Nucleus accumbens (tissue), 56 donors: ENCODE measurements at places on chromosomes 7 and 10.

DNA sequence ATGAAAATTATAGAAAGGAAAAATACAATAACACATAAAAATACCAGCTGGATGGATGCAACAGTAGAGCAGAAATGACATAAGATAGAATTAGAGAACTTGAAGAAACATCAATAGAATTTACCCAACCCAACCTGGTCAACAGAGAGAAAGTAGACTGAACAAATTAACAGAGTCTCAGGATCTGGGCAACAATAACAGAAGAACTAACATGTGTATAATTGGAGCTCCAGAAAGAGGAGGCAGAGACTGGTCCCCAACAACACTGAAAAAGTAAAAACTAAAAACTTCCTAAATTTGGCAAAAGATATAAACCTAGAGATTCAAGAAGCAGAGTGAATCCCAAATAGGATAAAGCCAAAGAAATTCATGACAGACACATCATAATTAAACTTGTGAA is 458.8 kb downstream of the RPS24 start:
- no peak for DNase-seq

DNA sequence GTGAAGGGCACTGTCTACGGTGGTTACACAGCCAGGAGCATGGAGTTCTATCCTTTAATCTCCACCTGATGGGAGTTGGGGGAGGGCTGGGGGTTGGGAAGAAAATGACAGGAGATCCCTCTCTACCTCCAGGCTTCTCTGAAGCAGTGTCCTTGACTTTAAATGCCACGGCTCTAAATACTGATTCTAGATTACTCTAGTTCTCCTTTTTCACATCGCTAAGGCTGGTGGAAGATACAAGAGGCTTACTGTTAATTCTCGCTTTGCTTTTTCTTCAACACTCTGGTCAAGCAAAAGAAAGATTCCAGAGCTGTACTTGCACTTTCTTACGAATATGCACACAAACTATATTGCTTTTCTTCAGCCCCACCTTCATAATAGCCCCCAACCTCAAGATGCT is 30.5 kb downstream of the ARL3 start:
- no peak for DNase-seq

DNA sequence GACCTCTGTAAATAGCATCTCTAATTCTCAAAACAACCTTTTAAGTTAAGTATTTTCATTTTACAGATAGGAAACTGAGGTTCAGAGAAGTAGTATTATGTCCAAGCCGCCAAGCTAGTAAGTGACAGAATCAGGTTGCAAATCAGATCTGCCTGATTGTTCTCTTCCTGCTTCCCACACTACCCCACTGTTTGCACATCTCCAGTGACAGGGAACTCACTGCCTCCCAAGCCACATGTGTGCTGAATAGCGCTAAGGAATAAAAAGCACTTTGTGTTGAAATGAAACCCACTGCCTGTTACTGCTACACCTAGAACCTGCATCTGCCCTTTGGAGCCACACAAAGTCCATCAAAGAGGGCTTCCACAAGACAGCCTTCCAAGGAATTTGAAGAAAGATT is 45.1 kb upstream of the WDR11 start:
- no peak for DNase-seq

GRCh38 chr7:151671514-151671913 is 151.8 kb upstream of the RHEB start:
- no peak for DNase-seq

DNA sequence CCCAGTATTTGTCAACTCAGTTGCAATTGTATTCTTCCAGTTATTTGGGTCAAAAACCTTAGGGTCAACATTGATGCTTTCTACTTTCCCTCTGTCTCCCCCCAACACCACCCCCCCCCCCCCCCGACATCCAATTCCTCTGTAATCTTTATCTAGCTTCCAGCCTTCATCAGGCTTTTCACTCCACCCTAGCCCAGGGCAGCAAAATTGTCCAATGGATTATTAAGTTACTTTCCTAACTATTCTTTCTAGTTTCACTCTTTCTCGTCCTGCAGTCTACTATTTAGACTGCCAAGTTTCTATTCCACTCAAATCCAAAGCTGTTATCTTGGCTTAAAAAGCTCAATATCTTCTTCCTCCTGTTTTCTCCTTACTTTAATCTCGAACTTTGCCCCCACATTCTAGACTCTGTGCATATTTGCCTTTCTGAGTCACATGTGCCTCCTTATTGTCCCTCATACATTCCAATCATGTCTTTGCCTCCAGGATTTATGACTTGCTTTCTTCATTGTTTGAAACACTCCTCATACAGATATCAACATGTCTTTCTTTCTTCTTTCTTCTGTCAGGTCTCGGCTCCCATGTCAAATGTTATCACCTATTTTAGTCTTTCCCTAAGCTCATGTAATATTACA is 196.6 kb upstream of the TMEM196 start:
- DNase-seq, result no peak

DNA sequence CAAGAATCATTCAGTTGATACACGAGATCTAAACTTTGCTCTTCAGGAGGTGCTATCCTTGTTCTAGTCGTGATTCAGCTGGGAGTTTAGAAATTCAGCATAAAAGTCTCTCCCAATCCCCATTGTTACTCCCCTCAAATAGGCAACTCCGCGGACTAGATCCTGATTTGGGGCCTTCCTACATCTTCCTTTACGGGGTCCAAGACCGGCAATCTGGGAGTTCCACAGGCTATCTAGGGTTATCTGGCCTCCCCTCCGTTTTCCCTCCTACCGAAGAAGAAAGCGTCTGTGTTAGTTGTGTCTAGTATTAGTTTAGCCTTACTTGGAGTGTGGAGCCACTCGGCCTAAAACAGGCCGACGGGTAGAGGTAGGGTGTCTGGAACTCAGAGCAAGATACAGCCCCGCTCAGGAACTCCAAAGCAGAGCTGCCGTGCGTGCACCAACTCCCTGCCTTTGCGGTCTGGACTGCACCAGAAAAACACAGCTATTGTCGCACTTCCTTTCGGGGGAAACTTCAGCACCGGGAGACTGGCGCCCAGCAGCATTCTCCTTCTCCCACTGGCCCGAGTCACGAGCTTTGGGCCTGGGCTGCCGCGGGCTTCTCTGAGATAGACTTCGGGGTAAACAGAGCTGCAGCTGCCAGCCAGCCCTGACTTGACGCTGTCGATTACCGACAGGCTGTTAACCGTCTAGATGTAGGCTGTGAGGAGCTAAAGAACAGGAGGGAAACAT is 1.5 kb upstream of the DLX5 start:
- no peak for DNase-seq

DNA sequence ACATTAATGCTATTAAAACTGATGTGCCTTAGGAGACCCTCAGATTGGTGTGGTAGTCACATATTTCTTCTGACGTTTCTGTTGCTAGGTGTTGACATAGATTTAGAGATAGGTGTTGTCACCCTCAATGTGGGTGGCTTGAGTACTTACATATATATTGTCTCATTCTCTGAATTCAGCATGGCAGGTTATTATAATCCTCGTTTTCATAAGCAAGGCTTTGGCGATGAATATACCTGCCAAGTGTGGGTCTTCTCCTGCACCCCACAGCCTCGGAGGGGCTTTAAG is 7.0 kb downstream of the FBH1 start:
- DNase-seq, result no peak

- DNase-seq, result no peak
These were observed 38.4 kb downstream of the SYPL1 start for GRCh38 chr7:106073701-106074100.

GRCh38 chr10:65993451-65993850 is 932.4 kb upstream of the LRRTM3 start:
- no peak for DNase-seq

DNA sequence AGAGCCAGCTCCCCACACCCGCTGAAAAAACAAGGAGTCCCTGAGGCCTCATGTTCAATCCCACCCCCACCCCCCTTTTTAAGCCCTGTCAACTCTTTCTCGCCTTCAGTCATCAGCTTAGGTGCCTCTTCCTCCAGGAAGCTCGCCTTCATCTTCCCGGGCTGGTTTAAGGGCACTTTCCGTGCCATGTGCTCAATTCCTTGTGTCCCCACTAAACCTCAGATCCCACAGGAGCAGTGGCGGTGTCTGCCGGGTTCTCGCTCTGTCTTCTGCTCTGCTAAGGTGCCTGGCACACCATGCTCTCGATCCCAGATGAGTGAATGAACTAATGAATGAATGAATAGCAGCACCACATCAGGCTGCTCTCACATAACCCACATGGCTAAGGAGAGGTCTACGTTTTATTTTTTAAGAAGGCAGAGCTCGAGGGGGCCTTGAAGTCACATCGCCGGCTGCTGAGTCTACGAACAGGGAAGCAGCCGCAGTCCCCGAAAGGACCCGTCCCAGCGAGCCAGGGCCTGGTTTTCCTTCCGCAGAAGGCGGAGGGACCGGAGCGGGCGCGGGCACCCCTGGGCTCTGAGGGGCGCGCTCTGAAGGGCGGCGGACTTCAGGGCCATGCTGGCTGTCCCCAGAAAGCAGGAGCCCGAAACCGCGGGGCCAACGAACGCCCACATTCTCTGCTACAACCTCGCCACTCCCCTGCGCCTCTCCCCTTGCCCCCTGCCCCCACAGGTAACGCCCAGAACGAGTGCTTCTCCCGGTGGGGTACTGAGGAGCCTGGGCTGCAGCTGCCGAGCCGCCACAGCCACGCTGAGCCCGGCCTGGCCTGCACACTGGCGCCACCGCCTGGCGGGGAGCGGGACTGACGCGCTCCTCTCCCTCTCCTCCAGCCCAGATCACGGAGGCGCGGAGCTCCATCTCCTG is 73.4 kb upstream of the KCNMA1 start:
- DNase-seq, result no peak

DNA sequence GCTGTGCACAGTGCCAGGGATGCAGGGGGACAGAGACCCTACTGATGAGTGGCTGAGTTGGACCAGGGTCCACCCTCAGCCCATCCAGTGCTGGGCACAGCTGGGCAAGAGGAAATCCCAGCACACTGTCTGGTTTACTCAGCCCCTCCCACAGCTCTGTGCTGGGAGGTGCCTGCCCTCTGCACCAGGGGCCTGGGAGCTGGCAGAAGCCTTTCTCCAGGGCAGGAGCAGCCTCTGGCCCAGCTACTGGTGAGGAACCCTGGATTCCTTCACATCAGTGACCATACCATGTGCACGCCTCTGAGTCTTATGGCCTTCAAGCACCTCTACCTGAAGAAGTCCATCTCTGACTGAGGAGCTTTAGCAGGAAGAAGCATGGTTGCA is 25.9 kb upstream of the C10orf71 start:
- no peak for DNase-seq

GRCh38 chr7:53325061-53325460 is 289.6 kb downstream of the POM121L12 start:
- no peak for DNase-seq

GRCh38 chr10:26931223-26931622 is 70.5 kb upstream of the ABI1 start:
- DNase-seq, result no peak

- no peak for DNase-seq
These were observed 57.0 kb downstream of the CC2D2B start for GRCh38 chr10:95964756-95965155.

- DNase-seq, result no peak
These were observed 19.6 kb downstream of the PCLO start for GRCh38 chr7:83143107-83143506.

DNA sequence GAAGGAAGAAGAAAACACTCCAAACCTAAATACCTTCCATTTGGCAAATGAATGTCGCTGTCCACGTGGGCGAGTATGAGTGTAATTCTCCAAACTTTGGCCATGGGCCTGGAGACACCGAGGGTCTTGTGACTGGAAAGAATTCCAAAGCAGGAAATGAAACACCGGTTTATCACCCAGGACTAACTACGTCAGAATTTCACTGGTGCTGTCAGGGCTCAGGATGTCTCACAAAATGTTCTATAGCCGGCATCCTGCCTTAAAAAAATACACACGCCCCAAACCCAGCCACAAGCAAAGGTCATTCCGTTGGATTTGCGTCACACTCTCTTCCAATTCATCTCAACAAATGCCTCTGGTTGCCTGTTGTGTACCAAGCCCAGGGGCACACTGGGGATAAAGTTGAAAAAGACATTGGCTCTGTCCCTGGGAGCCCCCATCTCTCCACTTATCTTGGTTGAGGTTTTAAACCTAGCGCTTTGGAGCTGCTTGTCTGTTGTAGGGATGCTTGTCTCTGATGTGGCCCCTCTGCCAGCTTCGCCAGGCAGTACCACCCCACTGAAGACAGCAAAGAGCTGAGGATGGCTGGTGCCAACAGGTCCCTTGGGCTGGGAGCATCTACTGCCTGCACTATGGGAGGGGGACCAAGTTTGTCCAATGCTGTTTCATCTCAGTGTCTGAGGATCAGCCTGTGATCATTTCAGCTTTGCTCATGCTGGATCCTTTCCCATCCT is 31.2 kb downstream of the GSTO2 start:
- no peak for DNase-seq

DNA sequence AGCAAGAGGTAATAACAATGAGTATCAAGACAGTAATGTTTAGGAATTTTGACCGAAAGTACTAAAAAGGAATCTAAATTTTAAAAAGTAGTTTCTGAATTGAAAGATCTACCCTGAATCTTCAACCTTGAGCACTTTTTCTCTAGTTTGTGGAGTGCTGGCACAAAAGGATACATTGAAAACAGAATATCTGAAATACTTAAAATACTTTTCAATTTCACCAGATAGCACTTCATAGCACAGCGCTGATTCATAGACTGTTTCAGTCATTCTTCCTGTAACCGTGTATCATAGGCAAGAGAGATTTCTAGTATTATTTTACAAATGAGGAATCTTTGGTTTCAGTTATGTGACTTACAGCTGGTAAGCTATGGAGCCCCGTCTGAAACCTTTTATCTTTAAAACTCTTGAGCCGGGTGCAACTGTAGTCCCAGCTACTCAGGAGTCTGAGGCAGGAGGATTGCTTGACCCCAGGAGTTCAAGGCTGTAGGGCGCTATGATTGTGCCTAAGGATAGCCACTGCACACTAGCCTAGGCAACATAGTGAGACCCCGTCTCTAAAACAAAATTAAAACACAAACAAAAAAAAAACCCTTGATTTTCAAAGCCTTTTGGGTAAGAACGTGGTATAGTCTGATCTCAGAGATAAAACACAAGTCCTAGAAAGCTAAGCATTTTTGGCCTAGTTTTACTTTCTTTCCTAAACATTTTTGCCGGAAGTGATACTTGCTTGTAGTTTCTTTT is 35.1 kb downstream of the FHIP2A start:
- DNase-seq, result no peak

DNA sequence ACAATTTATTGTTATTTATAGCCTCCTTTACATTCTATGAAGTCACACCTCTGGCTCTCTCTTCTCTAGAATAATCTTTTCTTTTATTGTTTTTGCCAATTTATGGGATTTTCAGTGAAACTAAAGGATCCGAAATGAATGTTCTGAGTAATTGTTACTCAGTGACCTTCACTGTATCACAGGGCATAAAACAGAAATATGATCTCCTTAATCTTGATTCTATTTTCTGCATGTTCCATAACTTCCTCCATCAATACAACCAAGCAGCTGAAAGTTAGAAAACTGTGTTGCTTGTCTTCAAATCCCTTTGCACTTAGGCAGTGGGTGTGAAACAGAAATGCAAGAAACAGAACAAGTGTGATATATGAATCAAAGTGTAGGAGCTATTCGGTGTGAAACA is 57.4 kb upstream of the FERD3L start:
- DNase-seq, result no peak
